ENCODE measurements at places on chromosomes 5 and 9. TPM values are rescaled to one million over a fixed set of nuclear protein-coding genes. Genes with fewer than 3 reads are reported as not detected.

The PKD2L2 gene
- not detected for total RNA-seq

The SLCO6A1 gene
- total RNA-seq, result not detected

The C9orf153 gene
- not detected for total RNA-seq

The MYMK gene
- not detected for total RNA-seq

The ASPN gene
- total RNA-seq, result 3.6 TPM

The FOXD4L3 gene
- not detected for total RNA-seq

The DPM2 gene
- 15.6 TPM for total RNA-seq

The PCDHB15 gene
- 1.8 TPM for total RNA-seq

The CCNI2 gene
- total RNA-seq, result not detected

The CDH12 gene
- not detected for total RNA-seq

The F2R gene
- 127 TPM for total RNA-seq

The CDH9 gene
- not detected for total RNA-seq

The HACD4 gene
- total RNA-seq, result 0.36 TPM

The TEX48 gene
- not detected for total RNA-seq

The CWC27 gene
- 9.7 TPM for total RNA-seq

The PCDHGB4 gene
- total RNA-seq, result 16.8 TPM

The PRSS3 gene
- 8.1 TPM for total RNA-seq

The FCN2 gene
- not detected for total RNA-seq

The HMMR gene
- 11.3 TPM for total RNA-seq

The SPDL1 gene
- 52.3 TPM for total RNA-seq

The PCDHGA4 gene
- 4.7 TPM for total RNA-seq

The CATSPER3 gene
- not detected for total RNA-seq

The KIF24 gene
- 2.8 TPM for total RNA-seq

The QRFP gene
- total RNA-seq, result not detected

The GABBR2 gene
- 0.32 TPM for total RNA-seq

The PLGRKT gene
- total RNA-seq, result 19.8 TPM

The LCNL1 gene
- total RNA-seq, result not detected

The GBGT1 gene
- total RNA-seq, result 4.1 TPM

The RPP25L gene
- 27.7 TPM for total RNA-seq

The CDKN2B gene
- total RNA-seq, result 16.8 TPM

The TMEM174 gene
- total RNA-seq, result not detected

The ZNF483 gene
- total RNA-seq, result 0.18 TPM

The JAKMIP2 gene
- total RNA-seq, result not detected

The CAMK4 gene
- 0.97 TPM for total RNA-seq

The PGM5 gene
- 0.18 TPM for total RNA-seq

The GABRA6 gene
- not detected for total RNA-seq

The PTPRD gene
- total RNA-seq, result 1.8 TPM

The LCN10 gene
- total RNA-seq, result not detected

The CXCL14 gene
- total RNA-seq, result not detected

The DNM1 gene
- 0.54 TPM for total RNA-seq

The KCNN2 gene
- not detected for total RNA-seq

The SCGB3A2 gene
- not detected for total RNA-seq

The BHMT2 gene
- 1.5 TPM for total RNA-seq

The NIM1K gene
- 1.1 TPM for total RNA-seq

The ZNF354C gene
- 3.4 TPM for total RNA-seq

The GPR151 gene
- total RNA-seq, result not detected

The BARHL1 gene
- total RNA-seq, result not detected

The PCDHGA2 gene
- 5.8 TPM for total RNA-seq

The CCL28 gene
- total RNA-seq, result 2.9 TPM

The FAM153A gene
- total RNA-seq, result not detected

The PDE8B gene
- 0.65 TPM for total RNA-seq

Data from cardiac atrium fibroblast (primary cell).